Smooth muscle cell of trachea (primary cell): ENCODE measurements at places on chromosomes 7 and 10. TPM values are rescaled to one million over a fixed set of nuclear protein-coding genes. Genes with fewer than 3 reads are reported as not detected.

Gene BTBD16
- 0.15 TPM in 1 of 2 replicates, not detected in the other for total RNA-seq

Gene PTF1A
- not detected in 2 replicates for total RNA-seq

Gene NKX1-2
- under 0.01 TPM in 1 of 2 replicates, not detected in the other for total RNA-seq

Gene LIPN
- not detected in 2 replicates for total RNA-seq

Gene IFRD1
- 43.9 and 97.6 TPM in 2 replicates for total RNA-seq

Gene CFAP70
- total RNA-seq = 0.87 and 1.7 TPM in 2 replicates

Gene CRTAC1
- not detected in 2 replicates for total RNA-seq

Gene OR2A12
- total RNA-seq = not detected in 2 replicates

Gene NUTM2A
- total RNA-seq = 0.29 and 2.3 TPM in 2 replicates

Gene NAT16
- total RNA-seq = not detected in 2 replicates

Gene AASS
- total RNA-seq = 30.3 and 36.5 TPM in 2 replicates

Gene HOXA9
- total RNA-seq = 0.15 TPM in 1 of 2 replicates, not detected in the other

Gene IKZF1
- total RNA-seq = not detected in 2 replicates

Gene FKBP6
- not detected in 2 replicates for total RNA-seq

Gene SLC4A2
- 66.5 and 96.1 TPM in 2 replicates for total RNA-seq

Gene CHST3
- 15.4 and 26.3 TPM in 2 replicates for total RNA-seq

Gene RNF148
- total RNA-seq = 0.33 and 1.3 TPM in 2 replicates

Gene ANKRD30A
- total RNA-seq = not detected in 2 replicates

Gene AEBP1
- 132 and 145 TPM in 2 replicates for total RNA-seq

Gene SLC29A4
- 1.7 and 7.1 TPM in 2 replicates for total RNA-seq

Gene STAG3
- 0.66 and 1.6 TPM in 2 replicates for total RNA-seq

Gene TUBB8
- total RNA-seq = 0.15 TPM in 1 of 2 replicates, not detected in the other

Gene WEE2
- 0.33 TPM in 1 of 2 replicates, not detected in the other for total RNA-seq

Gene FRMD4A
- total RNA-seq = 14.1 and 15.9 TPM in 2 replicates

Gene ZNF394
- total RNA-seq = 25.8 and 30.0 TPM in 2 replicates

Gene PON1
- not detected in 2 replicates for total RNA-seq

Gene DYNC1I1
- total RNA-seq = 0.66 and 1.9 TPM in 2 replicates

Gene GRK5
- 31.0 and 46.5 TPM in 2 replicates for total RNA-seq
